ENCODE measurements at places on chromosomes 7 and 10. TPM values are rescaled to one million over a fixed set of nuclear protein-coding genes. Genes with fewer than 3 reads are reported as not detected.

DNA sequence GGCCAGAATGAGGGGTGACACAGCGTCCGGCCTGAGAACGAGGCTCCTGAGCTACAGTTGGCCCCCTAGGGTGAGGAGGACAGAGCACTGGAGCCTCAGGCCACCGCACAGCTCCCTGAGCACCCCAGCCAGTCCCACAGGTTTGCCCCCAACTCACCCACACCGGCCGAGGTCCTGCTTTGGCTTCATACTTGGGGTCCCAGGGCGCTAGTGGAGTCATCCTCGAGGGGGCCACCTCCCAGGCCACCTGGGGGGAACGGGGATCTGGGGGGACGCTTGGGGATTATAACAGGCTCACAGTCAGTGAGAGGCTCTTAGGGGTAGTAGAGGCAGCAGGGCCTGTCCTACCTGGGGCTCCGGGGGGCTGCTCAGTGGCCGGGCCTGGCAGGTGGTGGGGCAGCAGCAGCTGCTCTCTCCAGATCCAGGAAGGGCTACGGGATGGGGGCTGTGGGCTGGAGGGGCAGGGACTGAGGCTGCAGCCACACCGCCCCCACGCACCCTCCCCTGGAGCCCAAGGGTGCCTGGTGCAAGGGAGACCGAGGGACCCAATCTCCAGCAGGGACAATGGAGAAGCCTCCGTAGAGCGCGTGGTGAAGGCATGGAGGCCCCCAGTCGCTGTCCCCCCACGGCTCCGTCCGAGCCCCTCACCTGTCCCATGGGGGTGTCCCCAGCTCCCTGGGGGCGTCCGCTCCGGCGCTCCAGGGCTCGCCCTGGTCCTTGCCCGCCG, 588 bp downstream of the SAP25 start:
- no peak for DNase-seq

DNA sequence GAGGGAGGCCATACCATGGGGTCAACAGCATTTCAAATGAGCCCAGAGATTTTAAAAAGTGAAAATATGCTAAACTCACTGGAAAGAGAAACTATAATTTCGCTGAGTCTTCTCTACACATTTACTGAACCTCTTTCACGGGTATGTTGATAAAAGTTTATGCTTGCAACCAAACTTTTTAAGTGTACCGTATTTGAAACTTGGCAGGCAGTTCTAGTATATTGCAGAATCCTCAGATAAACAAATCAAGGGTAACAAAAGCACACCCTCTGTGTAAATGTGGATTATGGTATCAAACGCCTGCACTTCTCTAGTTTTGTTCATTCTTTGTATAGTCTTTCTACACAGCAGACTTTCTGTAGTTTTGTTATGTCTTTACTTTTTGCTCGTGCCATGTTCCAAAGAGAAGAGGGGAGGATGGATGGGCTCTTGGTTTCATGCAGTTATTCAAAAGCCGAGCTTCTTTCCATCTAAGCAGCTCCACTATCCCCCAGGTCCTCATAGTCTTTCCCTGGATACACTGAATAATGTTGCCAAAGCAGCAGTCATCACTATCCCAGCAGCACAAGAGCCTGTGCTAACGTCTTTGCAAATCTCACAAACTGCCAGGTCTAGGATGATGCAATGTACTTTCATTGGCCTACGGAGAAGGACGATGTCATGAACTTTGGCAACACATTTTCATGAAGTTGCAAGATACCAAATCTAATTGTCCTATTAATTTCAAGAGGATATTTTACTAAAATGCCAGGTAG, 131.2 kb downstream of the MPP7 start:
- DNase-seq = no peak

DNA sequence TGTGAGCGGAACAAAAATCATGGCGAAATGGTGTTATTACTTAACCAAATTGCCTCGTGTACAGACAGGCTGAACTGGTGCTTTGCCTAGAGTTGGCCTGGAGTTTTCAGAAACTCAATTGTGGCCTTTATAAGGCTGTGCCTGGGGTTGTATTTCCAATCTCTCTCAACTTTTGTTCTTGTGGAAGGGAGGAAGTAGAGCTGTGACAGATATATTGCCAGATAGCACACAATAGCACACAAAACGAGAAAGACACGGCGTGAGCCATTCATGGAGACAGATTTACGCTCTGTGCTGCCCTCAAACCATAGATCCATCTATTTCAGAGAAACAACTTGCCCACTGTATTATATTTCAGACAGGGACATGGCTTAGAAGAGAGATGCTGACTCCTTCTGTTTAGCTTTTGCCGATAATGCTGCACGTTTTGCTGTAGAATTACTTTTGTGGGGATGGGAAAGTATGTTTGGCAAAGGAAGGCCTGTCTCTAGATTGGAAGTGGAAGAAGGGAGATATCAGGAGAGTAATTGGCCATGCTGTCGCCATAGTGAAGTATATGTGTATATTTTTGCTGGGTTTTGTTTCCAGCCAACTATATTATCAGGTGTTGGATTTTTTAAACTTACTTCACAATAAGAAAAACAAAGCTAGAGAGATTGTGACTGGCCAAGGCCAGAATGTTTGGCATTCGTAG, 80.4 kb downstream of the AUTS2 start:
- DNase-seq = no peak

DNA sequence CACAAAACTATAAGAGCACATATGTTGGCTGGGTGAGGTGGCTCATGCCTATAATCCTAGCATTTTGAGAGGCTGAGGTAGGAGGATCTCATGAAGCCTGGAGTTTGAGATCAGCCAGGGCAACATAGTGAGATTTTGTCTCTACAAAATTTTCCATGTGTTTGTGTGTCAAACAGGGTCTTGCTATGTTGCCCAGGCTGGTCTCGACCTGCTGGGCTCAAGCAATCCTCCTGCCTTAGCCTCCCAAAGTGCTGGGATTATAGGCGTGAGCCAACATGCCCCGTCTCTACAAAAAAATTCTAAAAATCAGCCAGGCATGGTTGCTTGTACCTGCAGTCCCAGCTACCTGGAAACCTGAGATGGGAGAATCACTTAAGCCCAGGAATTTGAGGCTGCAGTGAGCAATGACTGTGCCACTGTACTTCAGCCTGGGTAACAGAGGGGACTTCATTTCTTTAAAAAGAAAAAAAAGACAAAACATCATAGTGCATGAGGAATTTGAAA, 28.3 kb downstream of the FZD9 start:
- no peak for DNase-seq

GRCh38 chr7:152759949-152760853, 649 bp downstream of the ACTR3B start:
- DNase-seq = peak; percentile 59

DNA sequence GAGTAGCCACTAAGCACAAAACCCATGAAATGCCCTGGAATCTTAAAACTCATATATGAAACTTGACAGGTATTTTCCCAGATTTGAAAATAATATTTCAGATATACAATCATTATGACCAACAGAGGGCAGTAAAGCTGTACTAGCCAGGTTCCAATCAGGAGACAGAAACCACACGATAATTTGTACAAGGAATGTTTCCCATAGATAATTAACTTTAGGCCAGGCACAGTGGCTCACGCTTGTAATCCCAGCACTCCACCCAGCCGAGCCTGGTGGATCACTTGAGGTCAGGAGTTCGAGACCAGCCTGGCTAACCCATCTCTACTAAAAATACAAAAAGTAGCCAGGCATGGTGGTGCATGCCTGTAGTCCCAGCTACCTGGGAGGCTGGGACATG, 31.0 kb upstream of the NUB1 start:
- DNase-seq = no peak

GRCh38 chr10:79282388-79282787, 64.9 kb upstream of the PPIF start:
- DNase-seq = peak; percentile 31

GRCh38 chr10:75466001-75466400, 34.6 kb downstream of the LRMDA start:
- no peak for DNase-seq

HYAL4 gene
- total RNA-seq = 0.21 TPM

CALML3 gene
- not detected for total RNA-seq

NUP205 gene
- 33.9 TPM for total RNA-seq

HABP2 gene
- total RNA-seq = not detected

SUN3 gene
- 0.32 TPM for total RNA-seq

SYT15B gene
- not detected for total RNA-seq

GIMAP1 gene
- total RNA-seq = not detected

GPR146 gene
- total RNA-seq = 2.2 TPM

CALHM1 gene
- 0.31 TPM for total RNA-seq

Data from myocyte (in vitro differentiated cells).